GM23338 (cell line): ENCODE measurements at places on chromosomes 7 and 10.
A peak's percentile ranks its signal among the peaks of the same experiment; 100 is the strongest.

- no peak for DNase-seq
Observed at GRCh38 chr10:47381427-47382379, 2.4 kb downstream of the ZNF488 start.

- DNase-seq, result no peak
Observed at GRCh38 chr7:118175740-118176139, 8.2 kb upstream of the LSM8 start.

GRCh38 chr7:144255471-144255897 is 9.1 kb downstream of the OR2A7 start:
- DNase-seq, result peak; percentile 5

DNA sequence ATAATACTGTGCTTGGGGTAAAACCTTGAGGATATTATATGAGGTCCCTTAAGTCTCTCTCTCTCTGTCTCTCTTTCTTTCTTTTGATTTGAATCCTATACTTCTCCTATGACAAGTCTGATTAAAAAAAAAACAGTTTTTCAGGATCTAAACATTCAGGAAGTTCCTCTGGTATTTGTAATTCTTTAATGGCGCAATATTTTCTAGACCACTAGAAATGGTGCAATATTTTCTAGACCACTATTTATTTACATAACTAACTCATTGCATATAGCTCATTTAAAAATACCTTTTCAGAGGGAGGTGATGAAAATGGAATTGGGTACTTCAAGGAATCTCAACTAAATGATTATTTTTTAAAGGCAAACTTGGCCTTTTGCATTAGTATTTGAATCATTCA is 1235.3 kb downstream of the GATA3 start:
- DNase-seq, result no peak

DNA sequence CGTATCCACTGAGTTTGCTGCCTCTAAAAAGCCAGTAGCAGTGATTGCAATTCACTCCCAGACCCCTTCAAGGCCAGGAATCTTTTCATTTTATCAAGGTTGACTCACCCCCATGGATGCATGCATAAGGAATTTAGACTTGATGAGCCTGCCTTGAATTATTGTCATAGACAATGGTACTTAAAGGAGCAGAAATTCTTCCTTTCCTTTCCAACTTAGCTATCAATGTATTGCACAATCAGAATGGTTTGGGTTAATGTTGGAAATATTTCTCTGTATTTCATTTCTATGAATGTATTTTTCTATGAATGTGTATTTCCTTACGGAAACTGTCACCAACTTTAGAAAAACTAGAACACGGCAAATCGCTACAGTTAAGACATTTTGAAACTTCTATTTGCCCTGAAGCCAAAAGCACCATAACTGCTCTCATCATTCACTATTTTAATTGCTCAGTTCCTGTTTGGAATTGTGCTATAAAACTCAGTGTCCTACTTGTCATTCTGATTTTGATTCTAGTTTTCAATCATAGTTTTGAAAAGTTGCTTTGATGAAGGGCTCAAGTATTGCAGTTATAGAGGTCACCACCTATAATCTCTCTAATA is 355.7 kb upstream of the AKR1E2 start:
- DNase-seq, result no peak
